ENCODE measurements at places on chromosomes 11 and 22.

- no peak for DNase-seq
These were observed 33.7 kb upstream of the CREB3L1 start for GRCh38 chr11:46243796-46244109.

DNA sequence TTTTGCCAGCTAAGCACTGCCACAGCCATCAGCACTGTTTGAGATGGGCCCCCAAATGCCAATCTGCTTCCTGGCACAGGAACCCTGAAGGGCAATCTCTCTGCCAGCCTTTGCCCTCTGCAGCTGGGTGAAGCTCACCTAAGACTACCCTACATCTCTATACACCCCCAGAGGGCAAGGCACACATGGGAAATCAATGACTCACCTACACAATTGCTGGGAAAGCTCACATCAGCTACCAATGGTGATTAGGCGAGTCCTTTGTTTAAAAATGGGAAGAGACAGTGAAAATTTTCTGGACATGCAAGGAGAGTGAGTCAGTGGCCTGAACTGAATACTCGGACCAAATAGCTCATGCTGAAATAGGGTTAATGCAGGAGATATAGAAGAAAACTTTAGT is 12.6 kb upstream of the PRDM11 start:
- no peak for DNase-seq

- DNase-seq = no peak
These were observed 96.6 kb upstream of the LMO1 start for GRCh38 chr11:8360086-8360828.

GRCh38 chr11:111944651-111945051 is 7.5 kb downstream of the DIXDC1 start:
- no peak for DNase-seq

DNA sequence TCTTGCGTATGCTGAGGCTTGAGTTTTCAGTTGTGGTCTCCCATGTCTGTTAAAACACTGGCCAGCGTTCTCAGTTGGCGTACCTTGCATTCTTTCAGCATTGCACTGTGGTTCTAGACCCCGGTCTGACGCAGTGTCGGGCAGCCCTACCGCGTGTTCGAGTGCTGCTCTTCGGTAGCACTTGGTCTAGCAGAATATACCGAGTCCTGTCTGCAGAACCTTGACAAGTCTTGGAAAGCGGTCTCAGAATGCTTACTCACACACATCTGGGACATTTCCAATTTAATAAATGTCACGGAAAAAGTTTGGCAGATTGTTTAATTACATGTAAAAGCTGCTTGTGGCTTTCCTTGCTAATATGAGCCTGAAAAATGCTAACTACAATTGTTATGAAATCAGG is 32.6 kb downstream of the PPFIA1 start:
- DNase-seq = no peak

- DNase-seq = peak; percentile 77
These were observed 44.5 kb downstream of the PARVB start for GRCh38 chr22:44068422-44069191.

GRCh38 chr11:46391186-46391577 is 394 bp downstream of the CHRM4 start:
- no peak for DNase-seq

- DNase-seq = no peak
These were observed 5.2 kb upstream of the ZP1 start for GRCh38 chr11:60862171-60862570.

DNA sequence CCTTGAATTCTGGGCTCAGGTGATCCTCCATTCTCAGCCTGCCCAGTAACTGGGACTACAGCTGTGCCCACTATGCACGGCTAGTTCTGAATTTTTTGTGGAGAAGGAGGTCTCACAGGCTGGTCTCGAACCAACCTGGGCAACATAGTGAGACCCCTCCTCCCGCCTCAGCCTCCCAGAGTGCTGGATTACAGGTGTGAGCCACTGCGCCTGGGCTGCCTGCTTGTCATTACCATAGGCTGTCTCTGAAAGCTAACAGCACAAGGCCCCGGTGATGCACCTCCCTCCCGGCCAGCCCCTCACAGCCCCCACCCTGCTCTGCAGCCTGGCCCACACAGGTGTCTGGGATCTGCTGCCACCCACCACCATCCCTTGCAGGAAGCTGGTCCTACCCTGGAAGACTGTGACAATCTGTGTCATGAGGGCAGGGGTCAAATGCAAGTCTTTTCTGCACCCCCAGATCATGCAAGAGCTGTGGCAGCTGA is 82.4 kb downstream of the DGCR2 start:
- DNase-seq = no peak

DNA sequence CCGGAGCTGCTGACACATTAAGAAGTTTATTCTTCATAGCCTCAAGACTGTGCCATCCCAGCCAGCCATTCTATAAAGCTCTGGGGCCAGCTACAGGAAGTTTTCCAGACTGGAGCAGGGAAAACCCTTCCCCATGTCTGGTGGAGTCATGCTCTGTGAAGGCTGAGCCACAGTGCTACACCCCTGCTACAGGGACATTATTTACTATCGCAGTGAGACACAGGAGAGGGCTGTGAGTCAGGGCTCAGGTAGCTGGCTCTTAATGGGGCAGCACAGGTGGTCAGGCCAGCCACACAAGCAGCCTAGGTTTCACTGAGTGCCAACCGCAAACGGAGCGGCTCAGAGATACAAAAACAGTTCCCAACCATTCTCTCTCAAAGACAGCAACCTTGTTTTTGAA is 12.1 kb downstream of the HPS4 start:
- DNase-seq = no peak

DNA sequence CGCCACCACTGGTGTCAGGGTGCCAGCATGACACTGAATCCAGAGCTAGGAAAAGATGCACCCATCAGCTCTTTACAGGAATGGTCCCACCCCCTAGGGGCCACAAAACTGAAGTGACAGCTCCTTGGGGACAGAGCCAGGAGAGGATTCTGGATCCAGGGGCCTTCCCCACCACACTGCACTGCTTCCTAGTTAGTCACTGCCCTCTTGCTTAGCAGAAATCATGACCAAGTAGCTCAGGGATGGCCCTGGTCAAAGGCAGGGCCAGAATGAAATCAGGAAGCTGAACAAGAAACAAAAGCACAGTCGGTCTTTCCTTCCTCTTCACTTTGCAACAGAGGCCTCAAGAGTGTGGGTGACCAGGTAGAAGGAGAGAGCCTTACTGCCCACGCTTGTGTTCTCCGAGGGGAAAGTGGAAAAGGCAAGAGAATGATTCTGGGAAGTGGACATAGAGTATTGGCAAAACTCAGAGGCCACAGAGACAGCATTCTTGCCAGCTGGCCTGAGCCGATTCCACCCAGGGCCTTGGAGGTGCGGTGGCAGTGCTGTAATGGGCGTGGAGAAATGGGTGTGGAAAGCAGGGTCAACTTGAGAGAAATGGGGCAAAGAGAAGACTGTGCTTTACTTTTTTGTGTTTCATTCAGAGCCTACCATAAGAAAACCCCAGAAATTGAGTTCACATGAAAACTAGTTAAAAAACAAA is 39.8 kb downstream of the KCNJ1 start:
- DNase-seq = no peak

DNA sequence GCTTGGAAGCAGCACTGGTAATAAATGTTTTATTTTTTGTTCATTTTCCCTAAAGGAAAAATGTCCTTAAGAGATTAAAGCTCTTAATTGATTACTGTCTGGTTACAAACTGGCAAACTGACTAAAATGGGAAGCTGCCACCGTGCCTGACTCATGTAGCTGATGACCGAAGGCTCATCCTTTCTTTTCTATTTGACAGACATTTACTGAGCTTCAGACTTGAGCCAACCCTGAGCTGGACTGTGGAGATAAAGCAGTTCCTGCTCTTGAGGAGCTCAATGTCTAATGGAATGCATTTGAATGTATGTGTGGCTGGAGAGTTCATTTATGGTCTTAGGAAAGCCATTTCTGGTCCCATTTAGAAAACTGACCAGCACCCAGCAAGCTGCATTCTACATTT is 91.3 kb downstream of the RNF169 start:
- DNase-seq = no peak

GRCh38 chr11:15947681-15948648 is 408.4 kb downstream of the SOX6 start:
- no peak for DNase-seq

DNA sequence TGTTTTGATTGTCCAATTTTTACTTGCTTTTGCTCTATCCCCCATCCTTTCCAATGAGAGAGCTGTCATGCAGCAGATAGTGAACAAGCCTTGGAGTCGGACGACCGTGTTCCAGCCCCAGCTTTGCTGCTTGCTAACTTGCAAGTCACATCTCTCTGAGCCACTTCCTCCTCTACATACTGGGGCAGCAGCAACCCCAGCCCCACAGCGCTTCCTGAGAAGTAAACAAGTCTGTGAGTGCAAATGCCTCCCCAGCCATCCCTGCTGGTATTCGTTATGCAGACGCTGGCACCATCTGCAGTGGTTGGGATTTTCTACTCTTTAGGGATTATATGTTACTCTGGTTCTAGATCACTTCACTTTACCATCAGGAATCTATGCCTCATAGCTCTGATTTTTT is 35.0 kb downstream of the TPBGL start:
- peak; percentile 67 for DNase-seq

- DNase-seq = no peak
These were observed 40.7 kb upstream of the POU2AF1 start for GRCh38 chr11:111419641-111420327.

- DNase-seq = no peak
These were observed 57.5 kb downstream of the ANO1 start for GRCh38 chr11:70135625-70136059.

GRCh38 chr11:68213135-68213515 is at the start of gene KMT5B:
TSS of gene KMT5B (minus strand) at chr11:68213296. CDS start at chr11:68190076, 23,220 bp downstream.
- no peak for DNase-seq

- peak; percentile 44 for DNase-seq
These were observed 52.8 kb downstream of the MYH9 start for GRCh38 chr22:36334821-36335603.

- no peak for DNase-seq
These were observed 268.2 kb downstream of the FAM181B start for GRCh38 chr11:82465481-82465880.

- DNase-seq = no peak
These were observed 79.7 kb upstream of the HORMAD2 start for GRCh38 chr22:30000566-30000965.

DNA sequence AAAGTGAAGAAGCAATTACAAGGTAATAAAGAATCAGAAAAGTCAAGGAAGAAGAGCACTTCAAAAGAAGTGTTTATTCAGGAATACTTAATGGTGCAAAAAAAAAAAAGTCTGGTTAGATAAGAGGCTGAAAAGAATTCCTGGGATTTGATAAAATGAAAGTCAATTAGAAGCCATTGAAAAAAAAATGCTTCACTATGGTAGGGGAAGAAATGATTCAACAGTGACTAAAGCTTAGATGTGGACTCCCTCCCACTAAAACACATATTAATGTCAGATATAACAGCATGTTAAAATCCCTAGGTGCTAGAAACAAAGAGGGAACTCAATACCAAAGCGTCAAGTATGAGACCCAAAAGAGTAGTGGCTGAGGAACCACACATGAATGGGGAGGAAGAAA is 335.3 kb upstream of the PITPNB start:
- no peak for DNase-seq

GRCh38 chr11:34416766-34417165 is 22.0 kb upstream of the CAT start:
- DNase-seq = no peak

- no peak for DNase-seq
These were observed 66.2 kb downstream of the IGLL5 start for GRCh38 chr22:22953791-22954190.

GRCh38 chr11:129960216-129961214 is 42.1 kb downstream of the PRDM10 start:
- DNase-seq = no peak

- DNase-seq = no peak
These were observed 1379.0 kb downstream of the LRRC4C start for GRCh38 chr11:40080434-40080833.

DNA sequence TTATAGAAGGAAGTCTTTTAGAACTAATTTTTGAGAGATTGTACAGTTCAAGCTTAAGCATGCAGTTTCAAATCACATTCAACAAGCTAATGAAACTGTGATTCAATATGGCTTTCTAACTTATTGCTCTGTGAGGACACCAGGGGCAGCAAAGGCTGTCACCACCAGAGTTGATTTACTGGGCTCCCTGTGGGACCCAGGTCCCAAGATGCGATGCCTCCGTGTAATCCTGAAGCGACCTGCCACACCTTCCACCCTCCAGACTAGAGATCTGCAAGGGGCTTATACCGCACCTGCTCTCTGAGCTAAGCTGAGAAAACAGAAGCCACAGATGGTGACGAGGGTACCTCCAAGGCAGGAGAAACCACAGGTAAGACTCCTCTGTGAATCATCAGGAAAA is 918 bp upstream of the OR51Q1 start:
- DNase-seq = no peak

DNA sequence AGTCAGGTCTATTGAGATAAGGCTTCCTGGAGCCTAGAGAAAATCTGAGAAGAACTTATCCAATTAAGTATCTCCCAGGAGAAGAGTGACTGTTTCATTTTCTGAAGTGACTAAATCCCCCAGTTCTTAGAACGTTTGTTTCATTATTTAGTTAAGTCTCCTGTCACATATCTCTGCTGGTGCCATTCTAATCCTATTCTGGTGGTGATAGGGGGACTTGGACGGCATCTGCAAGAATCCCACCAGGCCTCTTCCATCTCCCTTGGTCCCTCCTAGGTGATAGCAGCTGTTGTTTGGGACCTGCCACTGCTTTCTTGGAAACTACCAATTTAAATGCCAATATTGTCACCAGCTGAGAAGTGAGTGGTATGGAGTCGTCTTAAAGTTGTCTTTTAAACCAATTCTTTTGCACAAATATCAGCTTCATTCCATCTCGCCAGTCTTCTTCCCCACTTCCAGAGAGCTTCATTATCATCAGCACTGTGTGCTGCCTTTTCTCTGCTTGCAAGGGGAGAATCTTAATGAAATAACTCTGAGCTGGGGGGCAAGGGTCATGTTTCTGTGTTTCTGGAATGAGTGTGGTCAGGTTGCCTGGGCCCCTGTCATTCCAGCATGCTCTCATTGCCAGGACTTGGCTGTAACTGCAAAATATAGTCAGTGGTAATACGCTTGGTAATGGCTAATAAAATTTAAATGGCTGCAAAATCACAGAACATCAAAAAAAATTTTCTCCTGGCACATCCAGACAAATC is 104.8 kb downstream of the LDLRAD3 start:
- no peak for DNase-seq

GRCh38 chr11:110339456-110340250 is 43.2 kb upstream of the RDX start:
- DNase-seq = no peak

DNA sequence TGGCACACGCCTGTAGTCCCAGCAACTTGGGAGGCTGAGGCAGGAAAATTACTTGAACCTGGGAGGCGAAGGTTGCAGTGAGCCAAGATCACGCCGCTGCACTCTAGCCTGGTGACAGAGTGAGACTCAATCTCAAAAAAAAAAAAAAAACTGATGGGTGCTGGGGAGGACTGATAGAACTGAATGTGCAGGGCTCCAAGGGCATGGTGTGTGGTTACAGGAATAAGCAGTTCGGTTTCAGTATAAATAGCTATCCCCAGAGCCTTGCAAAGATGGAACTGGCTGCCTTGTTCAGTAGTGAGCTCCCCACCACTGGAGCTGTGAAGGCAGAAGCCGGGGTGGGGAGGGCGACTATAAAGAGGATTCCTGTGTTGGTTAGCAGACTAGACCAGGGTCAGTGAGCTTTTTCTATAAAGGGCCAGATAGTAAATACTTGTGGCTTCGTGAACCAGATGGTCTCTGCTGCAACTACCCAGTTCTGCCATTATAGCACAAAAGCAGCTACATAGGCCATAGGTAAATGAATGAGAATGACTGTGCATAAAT is 5.9 kb downstream of the TOM1 start:
- DNase-seq = no peak

GRCh38 chr22:48557473-48557872 is 1270.2 kb downstream of the BRD1 start:
- DNase-seq = no peak

- peak; percentile 5 for DNase-seq
These were observed 29.8 kb downstream of the JAM3 start for GRCh38 chr11:134098566-134099184.

Measured in CD4-positive, alpha-beta T cell treated with Interferon alpha-2 for 1 hour (primary cell).